ENCODE measurements at places on chromosomes 4 and X.

DNA sequence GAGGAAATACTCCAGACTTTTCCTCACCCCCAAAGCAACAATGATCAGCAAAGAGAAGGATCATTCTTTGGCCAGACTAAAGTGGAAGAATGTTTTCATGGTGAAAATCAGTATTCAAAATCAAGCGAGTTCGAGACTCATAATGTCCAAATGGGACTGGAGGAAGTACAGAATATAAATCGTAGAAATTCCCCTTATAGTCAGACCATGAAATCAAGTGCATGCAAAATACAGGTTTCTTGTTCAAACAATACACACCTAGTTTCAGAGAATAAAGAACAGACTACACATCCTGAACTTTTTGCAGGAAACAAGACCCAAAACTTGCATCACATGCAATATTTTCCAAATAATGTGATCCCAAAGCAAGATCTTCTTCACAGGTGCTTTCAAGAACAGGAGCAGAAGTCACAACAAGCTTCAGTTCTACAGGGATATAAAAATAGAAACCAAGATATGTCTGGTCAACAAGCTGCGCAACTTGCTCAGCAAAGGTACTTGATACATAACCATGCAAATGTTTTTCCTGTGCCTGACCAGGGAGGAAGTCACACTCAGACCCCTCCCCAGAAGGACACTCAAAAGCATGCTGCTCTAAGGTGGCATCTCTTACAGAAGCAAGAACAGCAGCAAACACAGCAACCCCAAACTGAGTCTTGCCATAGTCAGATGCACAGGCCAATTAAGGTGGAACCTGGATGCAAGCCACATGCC, 89.7 kb downstream of the TET2 start:
- no peak for DNase-seq

DNA sequence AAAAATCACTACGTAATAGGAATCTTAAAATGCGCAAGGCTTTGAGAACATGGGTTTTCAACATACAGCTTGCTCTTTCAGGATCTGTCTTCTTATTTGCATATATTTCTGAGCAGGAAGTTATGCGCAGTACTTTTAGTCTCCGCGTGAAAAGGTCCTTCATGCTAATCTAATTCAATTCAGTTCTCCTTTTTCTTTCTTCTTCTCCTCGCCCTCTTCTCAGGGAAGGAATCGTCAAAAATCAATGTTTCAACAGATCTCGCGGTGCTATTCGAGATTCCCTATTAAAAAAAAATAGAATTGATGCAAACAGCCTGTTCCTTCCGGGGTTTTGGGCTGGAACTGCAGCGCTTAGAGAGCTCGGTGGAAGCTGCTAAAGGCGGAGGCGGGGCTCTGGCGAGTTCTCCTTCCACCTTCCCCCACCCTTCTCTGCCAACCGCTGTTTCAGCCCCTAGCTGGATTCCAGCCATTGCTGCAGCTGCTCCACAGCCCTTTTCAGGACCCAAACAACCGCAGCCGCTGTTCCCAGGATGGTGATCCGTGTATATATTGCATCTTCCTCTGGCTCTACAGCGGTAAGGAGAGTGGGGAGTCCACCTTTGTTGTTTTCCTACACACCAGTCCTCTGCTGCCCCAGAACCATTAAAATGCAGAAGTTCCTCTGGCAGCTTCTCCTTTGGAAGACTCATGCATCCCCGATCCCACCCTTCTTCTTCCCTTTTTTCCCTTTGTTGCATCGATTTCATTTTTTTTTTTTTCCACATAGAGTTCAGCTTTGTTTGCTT, at the start of the genes HMGN5 and SH3BGRL:
HMGN5 (minus strand) TSS at position 243 of the 785 bp plus-strand sequence. CDS start 80,364 bp downstream, outside the sequence.
SH3BGRL (plus strand) TSS at position 432 of the 785 bp plus-strand sequence; CDS start at position 531, 99 bp downstream.
- peak; percentile 41 for DNase-seq

DNA sequence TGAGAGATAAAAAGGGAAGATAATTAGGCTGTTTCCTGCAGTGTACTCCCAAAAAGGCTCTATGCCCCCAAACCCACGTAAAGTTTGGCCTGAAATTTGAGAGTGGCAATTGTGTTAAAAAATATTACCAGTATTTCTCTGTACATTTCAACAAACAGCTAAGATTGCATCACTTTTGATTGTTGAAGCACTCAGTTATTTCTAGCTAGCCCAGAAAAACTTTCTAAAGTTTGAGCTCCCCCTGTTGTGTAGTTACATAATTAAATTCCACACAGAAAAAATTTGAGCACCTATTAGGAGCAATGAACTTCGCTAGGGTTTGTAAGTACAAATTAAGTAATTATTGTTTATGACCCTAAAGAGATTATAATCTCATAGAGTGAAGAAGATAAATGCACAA, 109.4 kb downstream of the DLG3 start:
- DNase-seq, result no peak

DNA sequence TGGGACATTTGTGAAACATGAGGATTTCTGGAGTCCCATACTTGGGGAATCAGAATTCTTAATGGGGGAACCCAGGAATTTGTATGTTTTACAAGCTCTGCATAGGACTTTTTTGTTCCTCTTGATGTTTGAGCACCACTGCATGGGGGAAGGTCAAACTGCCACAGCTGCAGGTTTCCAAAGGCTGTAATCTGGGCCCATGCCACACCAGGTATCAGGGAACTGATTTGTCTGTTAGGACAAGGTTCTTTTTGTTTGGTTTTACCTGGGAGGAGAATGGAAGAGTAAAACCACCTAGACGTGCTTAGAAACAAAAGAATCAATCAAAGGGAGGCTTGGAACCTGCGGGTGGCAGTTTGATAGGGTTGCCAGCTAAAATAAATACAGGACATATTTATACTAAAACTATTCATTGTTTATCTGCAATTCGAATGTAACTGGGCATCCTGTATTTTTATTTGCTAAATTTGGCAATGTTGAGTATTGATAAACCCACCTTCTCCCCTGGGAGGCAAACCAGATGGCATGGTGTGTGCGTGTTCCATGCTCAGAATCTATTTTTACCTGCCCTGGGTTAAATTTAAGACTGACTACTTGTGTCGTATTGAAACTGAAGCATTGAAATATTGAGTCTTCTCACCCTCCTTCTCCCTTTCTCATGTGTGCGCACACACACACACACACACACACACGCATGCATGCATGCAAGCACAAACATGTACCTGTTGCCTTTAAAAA, 63.7 kb downstream of the TMEM164 start:
- no peak for DNase-seq

DNA sequence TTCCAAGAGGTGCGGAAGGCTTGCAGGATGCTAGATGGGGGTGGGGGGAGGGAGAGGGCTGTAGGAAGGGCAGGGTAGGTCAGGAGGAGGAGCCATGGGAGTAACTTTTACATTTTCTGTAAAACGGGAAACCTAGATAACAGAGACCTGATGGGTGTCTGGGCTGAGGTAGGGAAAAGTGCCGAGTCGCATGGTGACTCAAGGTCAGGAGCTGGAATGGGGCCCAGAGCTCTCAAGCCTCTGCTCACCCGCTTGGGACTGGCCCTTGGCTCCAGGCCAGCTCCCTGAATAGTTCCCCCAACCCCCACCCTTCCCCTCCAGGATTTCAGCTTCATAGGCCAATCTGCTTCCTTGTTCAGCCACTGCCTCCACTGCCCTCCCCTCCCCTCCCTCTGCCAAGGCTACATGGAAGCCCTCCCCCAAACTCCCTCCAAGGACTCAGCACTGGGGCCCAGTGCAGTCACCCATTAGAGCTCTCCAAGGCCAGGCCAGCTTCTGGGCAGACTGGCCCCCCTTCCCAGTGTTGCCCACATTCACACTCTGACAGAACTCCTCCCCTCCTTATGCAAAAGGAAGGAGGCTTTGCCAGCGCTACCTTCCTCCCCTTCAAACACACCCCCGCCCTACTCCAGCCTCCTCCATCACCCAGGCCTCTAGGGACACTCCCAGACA, 43.6 kb downstream of the TSC22D3 start:
- no peak for DNase-seq

DNA sequence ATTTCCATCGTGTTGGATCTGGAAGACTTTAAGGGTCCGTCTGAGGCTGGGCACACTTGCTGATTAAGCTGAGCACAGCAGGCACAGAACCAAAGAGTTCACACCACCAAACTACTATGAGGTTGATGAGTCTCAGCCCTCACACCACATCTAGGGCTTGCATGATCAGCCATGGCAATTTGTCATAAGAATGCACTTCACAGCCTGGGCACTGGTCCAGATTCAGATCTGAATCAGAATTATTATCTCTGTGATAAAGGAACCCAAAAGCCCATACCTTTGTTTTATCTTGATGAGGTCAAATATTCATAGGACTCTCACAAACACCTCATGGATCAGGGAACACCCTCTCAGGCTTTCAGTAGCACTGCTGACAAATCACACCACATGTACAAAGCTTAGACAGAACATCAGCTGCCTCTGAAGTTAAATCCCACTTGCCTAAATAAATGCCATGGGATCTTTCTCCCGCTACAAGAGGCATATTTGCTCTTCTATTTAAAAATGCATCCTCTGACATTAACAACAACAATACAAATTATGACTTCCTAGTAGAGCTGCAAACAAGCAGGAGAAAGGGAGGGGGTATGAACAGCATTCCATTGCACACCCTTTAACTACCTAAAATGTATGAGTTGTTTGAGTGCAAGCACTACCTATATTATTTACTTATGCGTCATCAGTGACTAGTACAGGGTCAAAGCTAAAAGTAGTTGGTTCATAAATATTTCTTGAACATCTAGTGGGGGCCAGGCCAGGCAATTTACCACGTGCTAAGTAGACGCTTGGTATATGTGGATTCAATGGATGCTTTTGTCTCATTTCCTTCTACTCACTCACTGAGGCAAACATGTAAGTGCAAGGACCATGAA, 186.3 kb upstream of the FGF13 start:
- DNase-seq, result no peak

GRCh38 chrX:108736509-108737479, at the start of gene IRS4:
Gene IRS4, minus strand, starts transcription at chrX:108736563.
- DNase-seq, result no peak

- no peak for DNase-seq
These were observed 65.1 kb downstream of the ENPEP start for GRCh38 chr4:110540982-110541451.

- no peak for DNase-seq
These were observed 204.9 kb downstream of the MAD2L1 start for GRCh38 chr4:119861731-119862130.

GRCh38 chr4:17323554-17324385, 188.1 kb downstream of the QDPR start:
- DNase-seq, result no peak

GRCh38 chr4:157076578-157076947, 613 bp downstream of the GLRB start:
- DNase-seq, result no peak

DNA sequence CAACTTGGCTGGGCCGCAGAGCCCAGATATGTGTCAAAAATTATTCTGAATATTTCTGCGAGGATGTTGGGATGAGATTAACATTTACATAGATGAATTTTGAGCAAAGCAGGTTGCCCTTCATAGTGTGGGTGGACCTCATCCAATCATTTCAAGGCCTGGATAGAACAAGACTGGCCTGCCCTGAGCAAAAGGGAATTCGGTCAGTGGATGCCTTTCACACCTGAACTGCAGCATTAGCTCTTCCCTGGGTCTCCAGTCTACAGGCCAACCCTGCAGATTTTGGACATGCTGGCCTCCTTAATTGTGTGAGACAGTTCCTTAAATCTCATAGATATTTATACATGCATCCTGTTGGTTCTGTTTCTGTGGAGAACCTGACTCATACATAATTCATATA, 32.4 kb upstream of the SLC10A4 start:
- no peak for DNase-seq

DNA sequence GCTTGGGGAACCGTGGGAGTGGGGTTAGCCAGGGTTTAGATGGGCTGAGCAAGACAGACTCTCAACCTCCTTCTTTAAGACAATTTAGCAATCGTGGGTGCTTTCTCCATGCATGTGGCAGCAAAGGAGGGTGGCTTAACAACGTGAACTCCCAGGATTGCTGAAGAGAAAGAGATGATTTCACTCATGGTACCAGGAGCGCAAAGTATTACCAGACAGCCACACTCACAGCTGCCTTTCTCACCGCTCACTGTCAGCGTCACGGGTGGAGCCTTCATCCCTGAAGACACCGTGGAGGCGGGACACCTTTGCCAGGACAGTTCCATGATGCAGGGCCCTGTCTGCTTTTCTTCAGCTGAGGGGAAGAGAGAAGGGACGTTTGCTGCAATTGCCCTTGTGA, 212.5 kb upstream of the PSAPL1 start:
- DNase-seq, result no peak

- DNase-seq, result no peak
These were observed 361.1 kb downstream of the TRAM1L1 start for GRCh38 chr4:116724249-116724648.

GRCh38 chrX:67779099-67779498, 235.3 kb downstream of the AR start:
- DNase-seq, result no peak

DNA sequence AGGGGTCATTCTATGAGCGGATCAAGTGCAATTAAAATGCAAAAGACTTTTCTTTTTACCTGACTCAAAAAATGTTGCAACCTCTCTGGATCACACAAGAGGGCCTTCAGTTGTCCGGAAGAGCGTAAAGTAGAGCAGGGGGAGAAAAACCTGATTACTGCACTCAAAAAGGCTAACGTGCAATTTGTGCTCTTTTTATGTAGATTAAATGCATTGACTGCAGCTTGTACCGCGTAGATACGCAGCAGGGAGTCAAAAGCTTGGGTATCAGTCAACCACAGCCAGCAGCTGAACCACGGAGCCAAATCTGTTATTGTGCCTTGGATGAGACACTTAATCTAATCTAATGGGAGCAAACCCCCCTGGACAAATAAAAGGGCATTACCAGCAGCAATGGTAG, 107.3 kb upstream of the RAI2 start:
- DNase-seq, result no peak

DNA sequence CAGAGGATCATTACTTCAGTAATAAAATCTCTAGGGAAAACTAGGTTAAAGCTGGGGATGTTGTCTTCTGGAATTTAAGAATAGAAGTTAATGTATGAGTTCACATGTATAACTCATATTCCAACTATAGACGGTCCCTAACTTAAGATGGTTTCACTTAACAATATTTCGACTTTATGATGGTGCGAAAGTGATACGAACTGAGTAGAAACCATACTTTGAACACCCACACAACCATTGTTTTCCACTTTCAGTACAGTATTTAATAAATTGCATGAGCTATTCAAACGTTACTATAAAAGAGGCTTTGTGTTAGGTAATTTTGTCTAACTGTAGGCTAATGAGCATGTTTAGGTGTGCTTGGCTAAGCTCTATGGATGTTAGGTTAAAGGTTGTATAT, 38.7 kb downstream of the CCSER1 start:
- DNase-seq, result no peak

GRCh38 chr4:61400439-61401038, 200.4 kb downstream of the ADGRL3 start:
- no peak for DNase-seq

DNA sequence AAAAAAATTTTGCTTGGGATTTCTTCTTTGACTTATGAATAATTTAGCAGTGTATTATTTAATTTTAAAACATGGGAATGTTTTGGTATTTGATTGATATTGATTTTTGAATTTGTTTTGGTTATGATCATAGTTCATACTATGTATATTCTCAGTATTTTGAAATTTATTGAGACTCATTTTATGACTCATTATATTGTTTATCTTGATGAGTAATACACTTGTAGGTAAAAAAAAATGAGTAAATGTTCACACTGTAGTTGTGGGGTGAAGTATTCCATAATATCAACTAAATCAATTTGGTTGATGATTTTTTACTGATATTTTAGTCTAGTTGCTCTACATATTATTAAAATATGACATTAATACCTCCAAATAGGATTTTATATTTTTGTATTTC, 1142.2 kb downstream of the ADGRL3 start:
- no peak for DNase-seq

All from activated CD4-positive, alpha-beta T cell treated with anti-CD3 and anti-CD28 coated beads for 24 hours (primary cell).